ENCODE measurements at places on chromosomes 13 and 19. TPM values are rescaled to one million over a fixed set of nuclear protein-coding genes. Genes with fewer than 3 reads are reported as not detected.

DNA sequence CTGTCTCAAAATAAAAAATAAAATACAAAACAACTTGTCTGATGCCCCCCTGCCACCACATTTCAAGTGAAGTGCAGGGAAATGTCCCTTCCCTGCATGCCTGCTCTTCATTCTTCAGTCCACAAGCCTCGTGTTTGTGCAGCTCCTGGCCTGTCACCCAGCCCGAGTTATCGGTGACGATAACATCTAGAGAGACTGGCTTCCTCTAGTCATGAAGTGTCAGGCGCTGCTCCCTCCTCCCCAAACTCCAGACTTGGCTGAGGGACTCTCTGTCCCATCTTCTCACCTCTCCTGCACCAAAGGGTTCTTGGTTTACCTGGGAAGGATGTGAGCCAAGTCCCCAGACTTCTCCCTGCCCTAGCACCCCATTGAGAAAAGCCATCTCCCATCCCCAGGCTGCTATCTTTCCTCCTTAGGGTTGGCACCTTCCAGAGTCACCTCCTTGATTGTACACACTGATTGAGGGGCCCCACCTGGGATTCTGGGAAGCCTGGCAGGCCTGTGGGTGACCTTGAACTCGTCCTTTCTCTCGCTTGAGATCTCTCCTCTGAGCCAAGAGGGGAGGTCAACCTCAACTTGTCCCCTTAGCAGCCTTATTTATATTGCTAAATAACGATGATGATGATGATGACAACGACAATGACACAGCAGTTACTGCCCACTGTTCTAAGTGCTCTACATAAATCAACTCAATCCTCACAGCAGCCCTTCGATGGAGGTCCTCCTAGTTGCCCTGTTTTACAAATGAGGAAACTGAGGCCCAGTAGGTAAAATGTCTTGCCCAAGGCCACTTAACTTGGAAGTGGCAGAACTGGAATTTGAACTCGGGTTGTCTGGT lies 13.1 kb upstream of the PLAUR start:
- H3K27me3 ChIP-seq, result no peaks in the 10 kb centered on the region
- H3K27ac ChIP-seq, result no peak overlapping the region
- H3K4me3 ChIP-seq, result no peak overlapping the region

Gene ZFP28
- polyA plus RNA-seq, result 4.9 TPM

DNA sequence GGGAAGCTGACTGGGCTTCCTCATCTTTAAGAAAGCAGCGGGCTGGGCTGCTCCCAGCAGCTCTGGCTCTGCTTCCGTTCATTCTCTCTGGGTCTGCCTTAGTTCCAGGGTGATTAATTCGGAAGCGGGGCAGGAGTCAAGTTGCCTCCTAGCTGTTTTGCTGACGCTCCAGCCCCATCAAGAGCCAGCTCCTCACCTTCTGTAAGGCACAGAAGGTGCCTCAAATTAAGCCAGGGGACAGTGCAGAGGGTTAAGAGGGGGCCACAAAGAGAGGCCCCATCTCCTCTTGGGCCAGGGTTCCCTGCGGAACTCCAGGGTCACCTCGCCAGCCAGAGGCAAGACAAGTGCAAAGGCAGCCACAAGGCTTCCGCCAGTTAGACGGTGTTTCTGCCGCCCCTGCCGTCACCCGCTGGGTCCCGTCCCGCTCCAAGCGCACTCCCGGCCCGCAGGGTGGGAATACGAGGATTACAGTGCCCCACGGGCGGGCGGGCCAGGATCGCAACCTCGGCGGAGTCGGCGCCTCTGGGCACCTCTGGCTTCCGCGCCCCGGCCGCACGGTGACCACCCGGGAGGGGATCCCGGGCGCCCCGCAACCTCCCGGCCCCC lies 508 bp downstream of the SLC15A1 start:
- no peaks in the 10 kb centered on the region for H3K36me3 ChIP-seq
- DNase-seq, result no peak
- H3K27me3 ChIP-seq, result peaks cover 32% of the 10 kb centered on the region
- H3K4me3 ChIP-seq, result peak overlapping the region; percentile 36

GRCh38 chr13:93805736-93806135 lies 579.1 kb downstream of the GPC6 start:
- H3K4me1 ChIP-seq, result no peaks in the 10 kb centered on the region
- H3K27me3 ChIP-seq, result no peaks in the 10 kb centered on the region
- no peaks in the 10 kb centered on the region for H3K36me3 ChIP-seq
- no peak overlapping the region for H3K27ac ChIP-seq
- H3K4me3 ChIP-seq, result no peak overlapping the region
- DNase-seq, result no peak

DNA sequence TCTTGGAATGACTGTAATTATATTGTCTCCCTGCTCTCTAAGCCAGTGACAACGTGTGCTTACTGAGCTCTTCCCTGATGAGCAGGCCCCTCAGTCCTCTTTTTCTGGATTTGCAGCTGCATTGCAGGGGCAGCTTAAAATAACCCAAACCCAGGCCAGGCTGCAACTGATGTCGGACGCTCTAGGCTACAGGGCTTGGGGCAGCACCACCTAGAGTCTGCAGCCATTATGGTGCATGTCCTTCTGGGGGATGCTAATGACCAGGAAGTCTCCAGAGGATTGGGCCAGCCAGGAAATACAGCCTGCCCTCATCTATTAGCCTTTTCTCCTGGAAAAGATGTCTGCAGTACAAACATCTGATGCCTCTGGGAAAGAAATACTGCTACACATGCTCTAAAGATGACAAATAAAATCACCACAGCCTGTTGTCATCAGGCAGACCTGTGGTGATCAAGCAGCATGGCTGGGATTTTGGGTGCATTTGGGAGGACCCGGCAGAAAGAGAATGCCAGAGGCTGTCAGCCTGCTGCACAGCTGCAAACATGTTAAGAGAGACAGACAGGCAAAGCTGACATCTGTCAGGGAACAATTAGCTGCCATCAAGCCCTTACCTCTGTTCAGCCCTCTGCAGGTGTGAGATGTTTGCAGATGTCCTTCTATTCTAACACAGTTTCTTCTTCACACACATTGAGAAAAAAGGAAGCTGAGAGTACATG lies 51.8 kb downstream of the CCDC70 start:
- H3K4me3 ChIP-seq, result no peak overlapping the region
- no peak overlapping the region for H3K27ac ChIP-seq
- DNase-seq, result peak; percentile 43
- no peaks in the 10 kb centered on the region for H3K36me3 ChIP-seq
- H3K4me1 ChIP-seq, result peaks cover 5% of the 10 kb centered on the region

Measured in SK-N-SH (cell line).